Astrocyte of the spinal cord (primary cell): ENCODE measurements at places on chromosomes 6 and 20.

DNA sequence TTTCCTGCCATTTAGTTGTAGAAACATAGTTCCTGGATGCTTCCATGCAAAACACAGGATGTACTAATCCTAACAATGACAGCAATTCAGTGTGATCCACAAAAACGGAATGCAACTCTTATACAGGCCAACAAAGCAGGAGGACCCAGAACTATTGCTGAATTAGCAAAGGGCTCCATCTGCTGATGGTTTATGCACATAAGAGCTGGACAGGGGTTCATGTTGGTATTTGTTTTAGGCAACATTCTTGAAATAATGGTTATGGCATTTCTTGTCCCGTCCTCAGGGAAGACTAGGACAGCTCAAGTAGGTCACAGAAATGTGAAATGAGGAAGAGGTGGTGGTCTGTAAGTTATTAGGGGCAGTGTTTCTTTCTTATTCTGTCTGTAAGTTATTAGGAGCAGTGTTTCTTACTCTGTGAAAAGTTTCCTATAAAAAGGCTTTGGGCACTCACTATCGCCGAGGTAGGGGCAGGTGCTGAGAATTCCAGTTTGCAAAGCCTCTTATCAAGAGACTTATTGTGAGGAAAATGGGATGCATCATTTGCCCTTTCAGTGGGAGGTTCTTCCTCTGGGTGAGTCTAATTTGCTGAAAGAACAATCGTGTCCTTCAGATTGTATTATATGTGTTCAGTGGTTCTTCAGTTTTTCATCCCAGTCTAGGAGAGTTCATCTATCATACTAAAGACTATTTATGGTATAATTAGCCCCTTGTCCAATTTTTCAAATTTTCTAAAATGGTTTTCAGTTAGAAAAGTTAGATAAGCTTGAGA is 171.1 kb downstream of the MCHR2 start:
- peak; percentile 67 for DNase-seq

DNA sequence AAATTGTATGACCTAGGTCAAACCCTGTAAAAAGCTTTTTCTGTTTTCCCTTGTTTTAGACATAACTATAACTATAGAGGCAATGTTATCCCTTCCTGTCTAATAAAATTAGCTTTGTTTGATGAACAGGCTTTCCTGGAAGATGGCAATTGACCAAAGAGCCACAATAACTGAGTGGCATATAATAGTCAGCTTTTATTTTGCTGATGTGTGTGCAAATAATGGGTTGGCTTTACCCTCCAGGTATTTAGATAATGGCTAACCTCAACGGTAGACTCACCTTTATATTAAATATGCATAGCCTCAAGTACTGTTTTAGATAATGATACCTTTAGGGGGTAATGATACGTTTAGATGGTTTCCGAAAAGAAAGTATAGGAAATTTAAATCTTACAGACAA is 15.0 kb downstream of the TBXT start:
- DNase-seq: no peak

DNA sequence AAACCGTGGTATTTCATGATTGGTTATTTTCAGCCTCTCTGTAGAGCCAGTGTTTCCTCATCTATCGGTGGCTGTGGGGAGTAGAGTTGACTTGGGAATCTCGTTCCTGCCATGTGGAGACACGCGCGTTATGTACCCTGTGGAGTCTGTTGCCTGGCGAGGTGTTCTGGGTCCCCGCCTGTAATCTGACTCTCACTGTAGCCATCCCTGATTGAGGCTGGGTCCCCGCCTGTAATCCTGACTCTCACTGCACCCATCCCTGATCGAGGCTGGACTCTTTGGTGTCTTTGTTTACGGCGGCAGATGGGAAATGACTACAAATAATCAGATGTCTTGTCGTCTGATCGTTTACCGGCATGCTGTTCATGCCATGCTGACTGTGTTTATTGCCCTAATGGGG is 153.9 kb downstream of the DTNBP1 start:
- DNase-seq: no peak

- peak; percentile 29 for DNase-seq
Measured at GRCh38 chr6:149896491-149896890, 1.4 kb downstream of the RAET1E start.

- peak; percentile 92 for DNase-seq
Measured at GRCh38 chr20:31811796-31812728, 7.1 kb upstream of the MYLK2 start.

DNA sequence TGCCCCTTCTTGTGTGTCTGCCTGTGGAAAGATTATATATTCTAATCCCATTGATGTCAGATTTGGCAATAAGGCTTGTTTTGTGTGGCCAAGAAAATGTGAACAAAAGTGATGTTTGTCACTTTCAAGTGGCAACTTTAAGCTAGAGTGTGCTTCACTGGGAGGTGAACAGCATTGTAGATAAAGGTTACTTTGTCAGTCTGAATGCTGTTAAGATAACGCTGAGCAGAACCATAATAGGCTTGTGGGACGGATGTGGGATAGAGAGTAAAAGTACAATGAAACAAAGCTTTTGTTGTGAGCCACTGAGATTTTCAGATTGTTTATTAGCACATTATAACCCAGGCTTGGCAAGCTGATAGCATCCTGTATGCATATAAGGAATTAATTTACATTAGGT is 303.8 kb upstream of the MAN1A1 start:
- DNase-seq: no peak

DNA sequence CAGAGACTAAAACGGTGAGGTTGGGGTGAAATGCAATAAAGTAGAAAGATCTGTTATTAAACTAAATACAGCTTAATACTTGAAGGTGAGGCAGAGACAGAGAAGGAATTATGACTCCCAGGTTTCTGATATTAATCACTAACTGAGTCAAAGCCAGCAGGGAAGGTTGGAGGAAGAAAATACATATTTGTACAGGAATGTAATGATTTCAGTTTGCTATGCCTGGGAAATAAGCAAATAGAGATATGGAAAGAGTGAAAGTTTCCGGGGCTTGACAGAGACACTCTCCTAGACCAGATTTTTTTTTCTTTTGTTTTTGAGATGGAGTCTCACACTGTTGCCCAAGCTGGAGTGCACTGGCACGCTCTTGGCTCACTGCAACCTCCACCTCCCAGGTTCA is 76.8 kb downstream of the PTPRK start:
- no peak for DNase-seq

GRCh38 chr6:33147807-33148666 is 44.2 kb downstream of the COL11A2 start:
- peak; percentile 51 for DNase-seq

DNA sequence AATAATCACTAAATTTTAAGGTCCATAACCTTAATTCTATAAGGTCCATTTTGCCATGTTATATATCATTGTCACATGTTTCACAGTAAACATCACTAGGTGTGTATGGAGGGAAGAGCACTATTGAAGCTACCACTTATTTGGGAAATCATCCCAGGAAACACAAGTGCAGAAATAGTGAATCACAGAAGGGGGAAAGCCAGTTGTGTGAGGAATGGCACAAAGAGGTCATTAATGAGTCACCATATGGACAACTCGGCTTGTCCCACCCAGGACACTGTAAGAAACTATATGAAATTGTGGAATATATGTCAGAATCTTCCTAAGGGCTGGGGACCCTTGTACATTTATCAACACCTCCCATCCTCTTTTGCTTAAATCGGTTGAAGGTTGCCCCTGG is 13.7 kb downstream of the BTN3A1 start:
- no peak for DNase-seq

DNA sequence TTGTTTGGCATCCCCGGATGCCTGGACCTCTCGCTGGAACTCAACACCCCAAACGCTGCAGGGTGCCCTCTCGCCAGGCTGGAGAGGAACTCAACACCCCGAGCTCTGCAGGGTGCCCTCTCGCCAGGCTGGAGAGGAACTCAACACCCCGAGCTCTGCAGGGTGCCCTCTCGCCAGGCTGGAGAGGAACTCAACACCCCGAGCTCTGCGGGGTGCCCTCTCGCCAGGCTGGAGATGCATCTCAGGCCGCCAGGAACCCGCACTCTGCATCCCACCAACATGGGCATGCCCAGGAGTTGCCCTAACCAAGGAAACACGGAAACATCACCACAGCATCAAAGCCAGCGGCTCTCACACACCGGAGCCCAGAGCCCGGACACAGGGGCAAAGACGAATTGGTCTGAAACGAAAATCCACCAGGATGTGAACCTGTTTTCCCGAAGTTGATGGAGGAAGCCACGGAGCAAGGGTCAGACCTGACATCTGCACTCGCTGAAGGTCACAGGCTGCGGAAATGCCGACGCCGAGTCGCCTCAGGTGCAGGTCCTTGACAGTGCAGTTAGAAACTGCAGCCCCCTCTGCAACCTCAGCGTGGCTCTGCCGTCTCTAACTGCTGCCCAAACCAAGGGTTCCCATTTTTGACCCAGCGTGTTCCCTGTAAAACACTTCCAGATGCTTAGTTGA is 37.5 kb downstream of the DLL1 start:
- DNase-seq: no peak

GRCh38 chr6:118869350-118869749 is 24.6 kb upstream of the ASF1A start:
- peak; percentile 61 for DNase-seq

DNA sequence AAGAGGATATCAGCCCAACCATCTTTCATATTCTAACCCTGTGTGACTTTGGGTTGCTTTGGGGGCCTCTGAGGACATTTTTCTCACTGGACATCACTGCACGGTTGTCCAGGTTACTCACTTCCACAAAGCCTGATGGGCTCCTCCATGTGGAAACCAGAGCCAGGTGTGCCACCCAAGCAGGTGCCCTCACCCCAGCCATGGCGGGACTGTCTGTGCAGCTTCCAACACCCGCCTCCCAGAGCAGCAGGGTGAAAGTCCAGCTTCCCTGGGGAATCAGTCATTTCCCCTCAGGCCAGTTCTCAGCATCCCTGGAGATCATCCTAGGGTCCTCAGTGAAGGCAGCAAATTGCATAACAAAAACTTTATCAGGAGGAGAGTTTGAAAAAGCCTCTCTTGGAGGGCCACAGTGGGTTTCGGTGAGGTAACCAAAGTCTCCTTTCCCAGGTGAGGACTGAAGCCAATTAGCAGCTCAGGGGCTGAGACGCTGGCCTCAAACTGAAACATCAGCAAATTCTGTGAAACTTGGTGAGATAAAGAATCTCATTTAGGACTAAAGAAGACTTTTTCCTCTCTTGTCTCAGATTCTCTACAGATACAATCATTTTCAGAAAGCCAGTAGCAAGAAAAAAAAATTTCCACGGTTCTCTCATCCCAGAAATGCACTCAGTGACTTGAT is 289.6 kb upstream of the CDH4 start:
- no peak for DNase-seq

GRCh38 chr20:53677447-53678314 is 84.0 kb upstream of the ZNF217 start:
- no peak for DNase-seq

DNA sequence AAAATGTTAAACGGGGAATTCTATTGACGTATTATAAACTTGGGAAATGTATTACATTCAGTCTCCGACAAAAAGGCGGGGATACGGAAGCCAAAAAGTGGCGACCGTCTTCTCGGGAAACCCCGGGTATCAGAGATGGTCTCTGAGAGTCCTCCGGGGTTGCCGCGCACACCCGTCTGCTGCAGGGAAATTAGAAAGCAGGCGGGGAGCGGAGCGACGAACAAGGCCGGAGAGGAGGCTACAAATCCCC is 1.5 kb downstream of the SALL4 start:
- peak; percentile 16 for DNase-seq

DNA sequence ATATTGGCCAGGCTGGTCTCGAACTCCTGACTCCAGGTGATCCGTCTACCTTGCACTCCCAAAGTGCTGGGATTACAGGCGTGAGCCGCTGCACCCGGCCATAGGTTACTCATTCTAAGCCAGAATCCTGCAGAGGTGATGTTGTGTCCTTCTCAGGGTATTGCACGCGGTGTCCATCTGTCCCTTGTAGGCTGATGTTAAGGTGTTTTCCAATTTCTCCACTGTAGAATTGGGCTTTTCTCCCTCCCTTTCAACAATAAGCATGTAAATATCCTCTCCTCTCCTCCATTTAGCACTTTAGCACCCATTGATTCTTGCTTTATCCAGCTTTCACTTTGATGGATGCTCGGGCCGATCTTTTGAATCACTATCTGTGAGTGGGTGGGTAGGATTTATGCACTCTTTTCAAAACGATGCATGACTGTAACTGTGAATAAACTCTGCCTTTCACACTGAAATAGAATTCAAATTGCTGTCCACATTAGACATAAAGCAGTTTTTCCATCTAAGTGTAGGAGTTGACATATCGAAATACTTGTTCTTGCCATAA is 52.6 kb downstream of the ZBTB2 start:
- DNase-seq: no peak

DNA sequence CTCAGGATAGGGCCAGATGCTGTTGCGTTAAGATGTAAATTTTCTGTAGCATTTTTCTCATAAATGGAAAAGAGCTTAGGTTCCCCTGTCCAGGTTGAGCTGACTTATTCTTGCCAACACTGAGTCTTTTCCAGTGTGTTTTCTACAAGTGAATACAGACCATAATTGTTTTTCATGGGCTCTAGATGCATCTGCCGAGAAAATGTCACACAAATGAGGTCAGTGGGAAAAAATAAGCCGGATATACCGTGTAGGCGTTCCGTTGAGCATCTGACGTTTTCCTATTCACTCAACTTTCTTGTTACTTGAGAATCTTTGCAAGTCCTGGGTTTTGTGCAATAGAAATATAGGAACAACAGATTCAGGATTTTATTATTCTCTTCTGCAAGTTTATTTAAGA is 582.9 kb upstream of the CDH4 start:
- no peak for DNase-seq

DNA sequence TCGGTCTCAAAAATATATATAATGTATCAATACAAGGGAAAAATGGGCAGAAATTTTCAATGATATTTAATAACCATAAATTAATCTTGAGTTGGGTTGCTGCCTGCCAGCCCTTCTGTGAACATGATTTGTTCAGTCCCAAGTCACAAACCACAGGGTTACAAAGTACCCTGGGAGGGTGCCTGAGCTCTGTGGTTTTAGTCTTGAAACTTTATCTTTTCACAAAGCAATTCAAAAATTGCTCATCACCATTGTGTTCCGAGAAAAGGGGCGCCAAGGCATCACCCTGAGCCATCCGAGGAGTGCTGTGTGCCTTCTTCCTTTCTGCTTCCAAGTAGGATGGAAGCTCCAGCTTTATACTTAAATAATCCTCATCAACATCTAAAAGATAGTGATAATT is 141.6 kb upstream of the AKAP12 start:
- DNase-seq: no peak

DNA sequence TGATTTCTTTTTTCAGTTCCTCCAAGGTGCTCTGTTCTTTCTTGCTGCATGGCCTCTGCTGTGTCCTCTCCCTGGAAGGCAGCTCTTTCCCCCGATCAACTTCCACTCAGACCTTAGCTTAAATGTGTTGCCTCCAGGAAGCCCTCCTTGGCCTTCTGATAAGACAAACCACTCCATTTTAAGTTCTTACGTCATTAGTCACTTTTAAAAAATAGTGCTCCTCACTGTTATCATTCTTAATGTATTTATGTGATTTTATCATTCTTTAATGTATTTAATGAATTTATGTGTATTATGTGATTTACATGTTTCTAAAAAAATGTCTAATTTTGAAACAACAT is 12.2 kb upstream of the MANBAL start:
- DNase-seq: no peak

DNA sequence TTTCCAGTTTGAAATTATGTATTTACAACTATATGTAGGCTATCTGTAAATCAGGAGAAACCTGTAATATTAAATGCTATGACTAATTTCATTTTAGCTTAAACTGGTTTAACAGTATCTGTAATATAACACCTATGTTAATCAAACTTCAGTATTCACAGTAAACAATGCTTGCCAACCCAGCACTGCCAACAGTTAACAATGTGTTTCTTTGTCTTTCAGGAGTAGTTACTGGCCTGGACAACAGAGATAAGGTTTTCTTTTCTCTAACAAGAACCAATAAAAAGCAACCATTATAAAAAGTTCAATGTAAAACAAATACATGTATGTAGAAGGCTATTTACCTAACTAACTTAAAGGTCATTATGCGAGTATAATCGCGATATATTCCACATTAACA is 158.8 kb downstream of the CDK19 start:
- no peak for DNase-seq
